ENCODE measurements at places on chromosomes 11 and 22.

DNA sequence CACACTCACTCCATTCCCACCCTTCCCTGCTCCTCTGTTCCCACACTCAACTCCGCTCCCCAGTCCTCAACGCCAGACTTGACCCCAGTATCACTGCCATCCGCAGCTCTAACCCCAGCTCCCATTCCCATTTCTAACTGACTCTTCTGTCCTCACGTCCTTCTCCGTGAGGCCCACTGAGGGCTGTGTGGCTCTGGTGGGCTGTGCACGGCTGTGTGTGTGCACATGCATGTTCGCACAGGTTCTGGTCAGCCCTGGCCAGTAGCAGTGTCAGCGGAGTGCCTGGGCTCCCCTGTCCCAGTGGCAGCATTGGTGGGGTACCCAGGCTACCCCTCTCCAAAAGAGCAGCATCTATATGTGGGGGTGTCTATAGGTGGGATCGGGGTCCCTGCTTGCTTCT, 5.0 kb downstream of the CAPN1 start:
- no peak for DNase-seq

GRCh38 chr22:19061471-19062138, 60.6 kb downstream of the DGCR2 start:
- DNase-seq, result no peak

DNA sequence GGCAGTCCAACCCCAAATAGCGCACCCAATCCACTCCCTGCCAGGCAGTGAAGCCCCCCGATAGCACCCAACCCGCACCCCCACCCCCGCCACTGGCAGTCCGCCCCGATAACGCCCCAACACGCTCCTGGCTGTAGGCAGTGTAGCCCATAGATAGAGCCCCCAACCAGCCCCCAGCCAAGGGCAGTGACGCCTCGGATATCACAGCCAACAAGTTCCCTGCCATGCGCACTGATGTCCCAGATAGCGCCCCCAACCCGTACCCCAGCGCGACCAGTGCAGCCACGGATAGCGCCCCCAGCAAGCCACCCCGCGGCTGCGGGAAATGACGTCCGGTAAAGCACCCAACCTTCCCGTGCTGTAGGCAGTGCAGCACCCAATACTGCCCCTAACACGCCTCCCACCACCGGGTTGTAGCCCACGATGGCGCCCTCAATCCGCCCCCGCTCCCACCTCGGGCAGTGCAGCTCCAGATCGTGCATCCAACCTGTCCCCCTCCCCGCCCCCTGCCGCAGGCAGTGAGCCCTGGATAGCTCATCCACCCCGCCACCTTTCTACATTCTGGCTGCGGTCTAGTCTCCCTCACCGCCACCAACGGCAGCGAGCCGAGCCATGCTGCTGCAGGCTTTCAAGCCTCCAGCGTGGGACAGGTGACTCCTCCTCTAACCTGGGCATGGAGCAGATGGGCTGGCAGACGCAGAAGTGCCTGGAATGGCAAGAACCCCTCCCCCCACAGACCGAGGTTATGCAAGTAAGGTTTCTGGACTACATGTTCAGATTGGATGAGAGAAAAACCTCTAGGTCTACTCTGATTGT, 625 bp downstream of the RFPL2 start:
- DNase-seq, result peak; percentile 48

GRCh38 chr11:3220101-3220500, 1.5 kb upstream of the MRGPRG start:
- DNase-seq, result no peak

All from naive thymus-derived CD4-positive, alpha-beta T cell (primary cell).